ENCODE measurements at places on chromosomes 1 and 21. TPM values are rescaled to one million over a fixed set of nuclear protein-coding genes. Genes with fewer than 3 reads are reported as not detected.

DNA sequence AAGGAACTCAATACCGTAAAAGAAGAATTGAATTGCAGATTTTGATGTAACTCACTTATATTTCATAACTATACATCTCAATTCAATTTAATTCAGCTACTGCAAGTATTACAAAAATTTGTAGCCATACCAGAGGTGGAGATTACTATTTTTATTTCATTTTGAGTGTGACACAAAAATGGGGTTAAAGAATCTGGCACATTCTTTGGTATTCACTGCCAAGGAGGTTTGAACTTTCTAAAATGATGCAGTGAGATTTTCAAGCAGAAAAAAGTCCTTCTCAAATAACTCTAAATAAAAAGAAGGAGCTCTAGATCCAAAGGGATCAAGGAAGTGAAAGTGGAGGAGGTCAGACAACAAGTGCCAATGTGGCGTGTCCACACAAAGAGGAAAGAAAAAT is 569.0 kb downstream of the DPYD start:
- no peak for DNase-seq

DNA sequence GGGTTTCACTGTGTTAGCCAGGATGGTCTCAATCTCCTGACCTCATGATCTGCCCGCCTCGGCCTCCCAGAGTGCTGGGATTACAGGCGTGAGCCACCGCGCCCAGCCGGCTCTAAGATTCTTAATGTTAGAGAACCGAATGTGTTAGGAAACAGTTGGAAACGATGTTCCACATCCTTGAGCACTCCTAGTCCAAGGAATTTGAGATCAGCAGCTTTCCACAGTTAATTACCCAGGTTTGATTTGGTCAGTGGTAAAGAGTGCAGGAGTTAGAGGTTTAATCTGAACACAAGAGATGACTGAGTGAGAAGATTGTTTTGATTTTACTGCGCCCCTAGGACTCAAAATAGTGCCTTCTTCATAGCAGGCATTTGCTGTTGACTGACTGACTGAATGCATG is 75.9 kb upstream of the BMP8A start:
- DNase-seq = no peak

- DNase-seq = no peak
These were observed 317 bp downstream of the SPAG17 start for GRCh38 chr1:118184739-118185083.

DNA sequence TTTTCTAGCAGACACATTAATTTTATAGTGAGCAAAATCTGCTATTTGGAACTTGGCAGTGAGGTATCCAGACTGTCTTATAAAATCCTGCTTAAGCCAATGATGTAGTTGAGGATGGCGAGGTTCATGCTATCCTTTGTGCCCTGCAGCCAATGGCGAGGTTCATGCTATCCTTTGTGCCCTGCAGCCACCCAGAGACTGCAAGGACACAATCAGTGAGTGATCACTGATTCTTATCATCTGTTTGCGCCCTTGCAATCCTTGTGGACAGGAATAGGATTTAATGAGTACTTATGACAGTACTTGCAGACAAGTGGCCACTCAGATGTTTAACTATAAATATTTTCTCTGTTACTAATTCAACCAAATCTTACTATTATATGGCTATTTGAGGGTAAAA is 112.6 kb downstream of the EIF4G3 start:
- no peak for DNase-seq

PLPPR4 gene
- total RNA-seq = not detected

LINGO4 gene
- 0.16 TPM for total RNA-seq

FAM177B gene
- total RNA-seq = not detected
